ENCODE measurements at places on chromosomes 7 and 10. TPM values are rescaled to one million over a fixed set of nuclear protein-coding genes. Genes with fewer than 3 reads are reported as not detected.
A peak's percentile ranks its signal among the peaks of the same experiment; 100 is the strongest.

The TMEM184A gene
- total RNA-seq = 2.2 TPM

GRCh38 chr7:1223196-1223981 lies 9.3 kb upstream of the UNCX start:
- no peak for DNase-seq

The POMZP3 gene
- total RNA-seq = 4.2 TPM

DNA sequence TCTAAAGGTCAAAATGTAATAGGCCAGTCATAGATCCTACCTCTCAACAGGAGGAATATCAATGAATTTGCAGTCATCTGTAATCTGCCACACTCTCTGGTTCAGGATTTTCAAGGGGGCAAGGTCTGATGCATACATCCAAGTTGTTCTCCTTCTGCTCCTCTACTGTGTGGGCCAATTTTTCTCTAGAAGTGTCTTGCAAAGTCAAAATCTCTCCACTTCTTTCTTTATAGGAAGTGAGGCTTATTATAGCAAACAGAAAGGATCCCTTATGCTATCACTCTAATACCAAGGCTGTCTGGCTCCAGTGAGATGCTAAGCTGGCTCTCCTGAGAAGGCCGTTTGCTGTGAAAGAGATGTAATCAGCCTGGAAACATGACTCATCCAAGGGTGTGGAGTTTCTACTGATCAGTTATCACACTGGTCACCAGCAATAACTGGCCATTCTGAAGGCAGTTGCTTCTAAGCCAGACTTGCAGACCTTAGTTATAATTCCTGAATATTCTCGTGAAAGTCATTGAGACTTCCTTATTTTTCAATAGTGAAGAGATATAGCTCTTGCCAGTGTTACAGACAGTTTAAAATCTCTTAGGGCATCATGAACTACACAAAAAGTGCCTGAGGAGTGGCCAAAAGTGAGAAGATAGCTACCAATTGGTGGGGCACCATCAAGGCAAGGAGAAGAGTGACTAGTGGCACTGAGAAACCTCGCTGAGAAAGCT lies 43.2 kb upstream of the LRGUK start:
- DNase-seq = no peak

The CLDN3 gene
- 29.7 TPM for total RNA-seq

DNA sequence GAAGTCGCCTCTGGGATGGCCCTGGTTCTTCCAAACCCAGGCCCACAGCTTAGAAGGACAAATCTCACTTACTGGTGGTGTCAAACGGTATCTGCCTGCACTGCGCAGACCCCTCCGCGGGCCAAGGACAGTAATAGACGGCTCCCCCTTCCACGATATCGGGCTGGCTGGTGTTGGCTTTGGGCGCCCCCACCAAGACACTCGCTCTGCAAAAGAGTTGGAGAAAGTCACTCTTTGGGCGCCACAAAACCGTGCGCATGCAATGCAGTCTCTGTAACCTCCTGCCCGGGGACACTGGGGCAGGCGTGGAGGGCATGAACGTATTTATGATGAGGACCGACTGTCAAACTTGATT lies 1.1 kb downstream of the ITGA8 start:
- no peak for DNase-seq

DNA sequence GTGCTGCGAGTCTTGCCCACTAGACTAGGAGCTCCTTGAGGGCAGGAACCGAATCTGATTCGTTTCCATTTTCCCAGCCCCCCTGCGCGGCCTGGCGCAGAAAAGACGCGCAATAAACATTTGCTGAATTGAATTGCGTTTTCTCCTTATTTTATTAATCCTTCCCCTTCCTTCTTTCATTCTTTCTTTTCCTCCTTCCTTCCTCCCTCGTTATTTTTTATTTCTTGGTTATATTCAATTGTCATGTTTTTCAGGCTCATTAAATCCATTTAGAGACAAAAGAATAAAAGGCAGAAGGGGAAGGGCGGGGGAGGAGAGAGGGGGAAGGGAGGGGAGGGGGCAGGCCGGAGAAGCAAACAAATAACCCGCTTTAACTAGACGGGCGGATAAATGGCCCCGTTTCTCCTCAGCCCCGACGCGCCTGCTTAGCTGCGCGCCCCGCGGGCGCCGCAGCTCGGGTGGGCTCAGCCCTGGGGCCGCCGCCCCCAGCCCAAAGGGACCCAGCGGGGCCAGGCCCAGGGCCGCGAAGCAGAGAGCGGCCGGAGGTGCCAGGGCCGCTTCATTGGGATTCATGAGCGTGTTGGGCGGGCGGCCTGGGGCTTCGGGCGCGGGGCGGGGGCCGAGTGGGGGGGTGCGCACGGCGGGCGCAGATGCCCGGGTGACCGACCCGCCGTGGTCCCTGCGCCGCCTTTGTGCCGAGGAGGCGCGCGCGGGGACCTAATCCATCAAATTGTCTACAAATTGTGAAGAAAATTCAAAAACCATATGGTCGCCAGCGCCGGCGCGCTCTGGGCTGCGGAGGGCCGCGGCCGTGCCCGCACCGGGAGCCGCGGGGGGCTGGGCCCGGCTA lies 5.0 kb downstream of the LBX1 start:
- DNase-seq = no peak

The FGL2 gene
- not detected for total RNA-seq

DNA sequence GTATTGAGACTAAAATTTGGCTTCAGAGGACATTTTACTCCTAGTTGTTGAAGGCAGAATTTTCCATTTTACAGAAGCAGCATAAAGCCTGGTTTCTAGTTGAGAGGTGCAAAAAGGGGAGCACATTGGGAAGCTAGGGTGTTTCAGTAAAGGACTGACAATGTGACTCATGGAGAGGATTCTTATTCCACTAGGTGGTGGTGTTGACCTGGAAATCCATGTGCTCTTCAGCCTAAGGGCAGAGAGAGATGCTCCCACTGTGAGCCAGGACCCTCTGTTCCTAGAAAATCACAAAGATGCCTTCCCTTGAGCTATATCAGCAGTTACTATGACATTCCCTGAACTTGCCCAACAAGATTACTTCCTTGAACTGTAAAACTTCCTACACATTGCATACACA lies 687.8 kb downstream of the IPMK start:
- peak; percentile 1 for DNase-seq

GRCh38 chr10:59865101-59865500 lies 41.3 kb downstream of the CCDC6 start:
- DNase-seq = no peak

DNA sequence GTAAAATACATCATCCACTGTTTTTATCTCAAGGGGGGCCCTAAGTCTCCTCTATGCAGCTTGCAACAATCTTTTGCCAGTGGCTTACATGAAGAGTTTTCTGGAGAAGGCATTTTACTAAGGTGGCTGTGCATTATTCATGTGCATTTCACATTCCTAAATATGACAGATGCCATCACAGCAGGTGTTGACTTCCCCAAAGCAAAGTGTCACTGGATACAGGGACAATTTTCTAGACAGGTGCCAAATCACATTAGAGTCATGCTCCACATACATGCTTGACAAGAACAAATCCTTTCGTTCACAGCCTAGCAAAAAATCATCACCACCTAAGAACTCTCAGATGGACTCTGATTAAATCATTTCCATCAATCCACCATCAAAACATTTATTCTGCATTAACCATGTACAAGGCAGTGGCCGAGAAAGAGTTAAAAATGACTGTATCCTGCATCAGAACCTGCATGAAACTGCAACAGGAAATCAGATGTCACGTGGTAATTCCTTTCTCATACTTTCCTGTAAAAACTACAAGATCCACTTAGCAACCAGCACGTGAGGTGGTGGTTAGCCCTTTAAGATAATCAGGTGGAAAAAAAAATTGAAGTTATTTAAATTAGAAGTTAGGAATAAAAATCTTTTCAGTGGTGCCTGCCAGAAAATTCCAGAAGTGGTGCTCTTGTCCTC lies 88.2 kb upstream of the AFAP1L2 start:
- no peak for DNase-seq

DNA sequence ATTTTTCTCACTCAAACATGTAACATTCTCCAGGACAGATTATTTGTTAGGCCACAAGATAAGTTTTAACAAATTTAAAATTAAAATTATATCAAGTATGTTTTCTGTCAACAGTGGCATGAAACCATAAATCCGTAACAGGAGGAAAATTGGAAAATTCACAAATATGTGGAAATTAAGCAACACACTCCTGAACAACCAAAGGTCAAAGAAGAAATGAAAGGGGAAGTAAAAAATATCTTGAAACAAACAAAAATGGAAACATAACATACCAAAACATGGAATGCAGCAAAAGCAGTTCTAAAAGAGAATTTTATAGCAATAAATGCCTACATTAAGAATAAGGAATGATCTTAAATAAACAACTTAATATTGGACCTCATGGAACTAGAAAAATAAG lies 147.3 kb downstream of the ZEB1 start:
- no peak for DNase-seq

DNA sequence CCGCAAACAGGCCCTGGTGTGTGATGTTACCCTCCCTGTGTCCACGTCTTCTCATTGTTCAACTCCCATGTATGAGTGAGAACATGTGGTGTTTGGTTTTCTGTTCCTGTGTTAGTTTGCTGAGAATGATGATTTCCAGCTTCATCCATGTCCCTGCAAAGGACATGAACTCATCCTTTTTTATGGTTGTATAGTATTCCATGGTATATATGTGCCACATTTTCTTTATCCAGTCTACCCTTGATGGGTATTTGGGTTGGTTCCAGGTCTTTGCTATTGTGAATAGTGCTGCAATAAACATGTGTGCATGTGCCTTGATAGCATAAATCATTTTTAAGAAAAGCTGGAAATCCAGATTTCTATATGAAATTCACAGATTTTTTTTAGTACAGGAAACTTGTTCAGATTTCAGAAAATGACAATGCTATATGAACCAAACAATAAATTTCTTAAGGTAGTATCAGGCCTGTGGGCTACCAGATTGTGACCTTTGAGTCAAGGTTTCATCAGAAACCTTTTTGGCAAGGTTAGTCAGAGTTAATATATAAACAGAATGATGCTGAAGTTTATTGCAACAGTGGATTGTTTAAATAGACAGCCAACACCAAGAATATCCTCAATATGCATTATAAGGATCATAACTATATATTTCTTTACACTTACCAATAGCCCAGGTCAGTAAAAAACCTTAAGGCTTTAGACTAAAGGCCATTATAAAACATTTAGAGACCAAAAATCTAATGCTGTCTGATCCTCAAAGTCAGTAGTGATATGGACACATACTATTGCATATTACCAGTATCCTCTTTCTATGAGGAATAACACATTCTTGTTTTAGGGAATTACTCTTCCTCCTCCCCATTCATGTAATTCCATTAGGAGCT lies 68.7 kb upstream of the PAPSS2 start:
- no peak for DNase-seq

DNA sequence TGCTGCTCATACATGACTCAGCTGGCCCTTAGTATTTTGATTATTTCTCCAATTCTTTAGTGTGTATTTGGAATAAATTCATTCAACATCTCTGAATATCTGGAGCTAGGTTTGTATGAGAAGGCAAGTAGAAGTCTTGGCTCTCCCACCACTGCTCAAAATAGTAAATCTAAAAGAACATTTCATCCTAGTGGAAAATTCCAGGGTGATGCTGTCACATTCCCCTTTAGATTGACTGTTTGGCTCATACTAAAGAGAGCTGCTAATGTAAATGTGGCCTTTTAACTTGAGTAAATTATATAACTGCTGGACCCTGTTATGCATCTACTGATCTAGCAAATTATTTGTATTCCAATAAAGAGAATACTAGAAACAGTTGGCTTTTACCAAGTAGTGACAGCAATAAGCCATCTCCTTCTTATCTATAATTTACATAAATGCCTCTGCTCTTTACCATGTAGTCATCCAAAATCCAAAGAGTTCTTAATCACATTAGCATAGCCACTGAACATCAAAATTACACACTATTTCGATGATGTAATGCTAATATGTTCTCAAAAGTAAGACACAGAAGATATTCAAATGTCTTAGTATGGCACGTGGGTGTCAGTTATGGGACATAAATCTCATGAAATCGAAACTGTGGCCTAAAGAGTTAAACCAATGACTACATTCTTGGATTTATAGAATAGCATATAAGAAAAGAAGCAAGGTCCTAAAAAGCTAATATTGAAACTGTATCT lies 86.9 kb upstream of the KCND2 start:
- no peak for DNase-seq

GRCh38 chr10:23293145-23293724 lies 51.4 kb downstream of the C10orf67 start:
- no peak for DNase-seq

- DNase-seq = no peak
Observed at GRCh38 chr7:134060874-134061273, 66.3 kb upstream of the LRGUK start.

The GSAP gene
- total RNA-seq = 3.0 TPM

GRCh38 chr10:79268742-79269141 lies 78.5 kb upstream of the PPIF start:
- DNase-seq = no peak

DNA sequence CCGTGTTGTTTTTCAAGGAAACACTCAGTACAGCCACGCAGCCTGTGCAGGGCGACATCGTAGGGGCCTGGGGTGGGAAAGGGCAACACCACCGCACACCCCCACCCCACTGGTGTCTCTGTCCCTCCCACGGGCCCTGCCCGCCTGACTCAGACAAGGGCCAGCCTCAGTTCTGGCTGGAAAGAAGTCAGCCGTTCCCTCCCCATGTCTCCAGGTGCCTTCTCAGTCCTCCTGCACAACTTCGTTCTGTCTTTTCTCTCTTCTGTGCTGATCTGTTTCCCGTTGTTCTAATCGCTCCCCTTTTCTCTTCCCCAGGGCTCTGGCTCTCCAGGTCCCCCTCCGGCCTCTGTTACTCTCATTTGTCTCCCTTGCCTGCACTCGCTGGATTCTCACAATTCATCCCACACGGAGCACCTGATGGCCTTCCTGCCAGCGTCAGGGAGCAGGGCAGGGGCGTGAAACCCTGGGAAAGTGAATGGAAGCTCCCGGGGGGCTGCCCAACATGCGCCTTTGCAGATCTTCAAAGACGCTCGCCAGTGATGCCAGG lies 97.7 kb downstream of the WDR37 start:
- DNase-seq = no peak

GRCh38 chr7:130071701-130072622 lies 1.6 kb downstream of the KLHDC10 start:
- DNase-seq = peak; percentile 68

Measured in epithelial cell of proximal tubule (primary cell).